GM13977 (cell line): ENCODE measurements at places on chromosomes 1 and 21.

DNA sequence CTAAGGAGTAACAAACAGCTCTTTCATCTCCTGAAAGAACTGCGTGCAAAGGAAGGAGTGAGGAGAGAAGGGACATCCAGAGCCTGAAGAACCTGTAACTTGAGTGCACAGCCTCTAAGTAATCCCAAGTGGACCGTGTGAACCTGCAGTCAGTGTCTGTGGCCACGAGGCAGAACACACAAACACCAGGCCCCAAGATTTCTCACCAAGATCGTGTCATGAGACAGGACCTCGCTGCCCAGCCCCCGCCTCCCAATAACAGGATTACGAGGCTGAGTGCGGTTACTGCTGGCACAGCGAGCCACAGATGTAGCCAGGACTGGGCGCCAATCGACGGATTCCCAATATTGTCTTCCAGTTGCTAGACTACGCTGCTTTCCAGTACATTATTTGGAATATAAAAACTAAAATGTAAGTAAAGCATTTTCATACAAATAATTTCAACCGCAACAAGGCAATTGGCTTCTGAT, 101.3 kb upstream of the SLC25A33 start:
- DNase-seq = no peak

DNA sequence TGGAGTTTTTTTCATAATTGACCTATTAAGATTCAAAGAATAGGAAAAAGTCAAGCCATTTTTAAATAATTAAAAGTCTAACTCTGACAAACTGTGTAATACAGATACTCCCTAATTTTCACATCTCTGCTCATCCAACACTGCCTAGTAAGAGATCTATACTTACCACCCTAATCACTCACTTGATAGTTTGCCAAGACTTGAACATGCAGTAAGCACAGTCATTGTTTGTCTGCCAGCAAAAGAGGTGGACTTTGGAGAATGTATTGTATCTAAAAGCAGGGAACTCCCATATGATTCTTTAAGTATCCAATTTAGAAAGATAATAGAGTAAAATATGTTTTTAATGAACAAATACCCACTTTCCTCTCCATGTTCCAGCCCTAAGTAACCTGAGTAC, 15.5 kb downstream of the TMEM59 start:
- no peak for DNase-seq

- no peak for DNase-seq
These were observed 27.8 kb downstream of the DMAP1 start for GRCh38 chr1:44240802-44241671.

GRCh38 chr21:41289431-41289830, 27.2 kb upstream of the FAM3B start:
- no peak for DNase-seq

- DNase-seq = no peak
These were observed 46.0 kb downstream of the OPTC start for GRCh38 chr1:203539831-203540546.

DNA sequence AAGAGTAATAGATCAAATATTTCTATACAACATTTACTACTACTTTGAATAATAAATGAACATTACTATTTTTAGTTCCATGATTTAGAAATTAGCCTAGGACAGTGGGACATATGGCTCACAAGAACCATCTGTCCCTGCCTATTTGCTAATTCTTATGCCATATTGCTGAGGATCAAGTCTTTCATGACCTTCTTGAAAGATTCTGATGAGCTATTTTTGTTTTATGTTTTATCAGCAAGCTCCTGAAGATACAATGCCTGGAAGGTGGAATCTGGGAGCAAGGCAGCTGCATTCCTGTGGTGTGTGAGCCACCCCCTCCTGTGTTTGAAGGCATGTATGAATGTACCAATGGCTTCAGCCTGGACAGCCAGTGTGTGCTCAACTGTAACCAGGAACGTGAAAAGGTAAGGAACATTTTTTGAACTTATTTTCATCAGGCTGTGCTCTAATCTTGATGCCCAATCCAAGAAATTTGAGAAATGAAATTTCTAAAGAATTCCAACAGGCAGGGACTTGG, 326.7 kb downstream of the PAPPA2 start:
- DNase-seq = no peak

DNA sequence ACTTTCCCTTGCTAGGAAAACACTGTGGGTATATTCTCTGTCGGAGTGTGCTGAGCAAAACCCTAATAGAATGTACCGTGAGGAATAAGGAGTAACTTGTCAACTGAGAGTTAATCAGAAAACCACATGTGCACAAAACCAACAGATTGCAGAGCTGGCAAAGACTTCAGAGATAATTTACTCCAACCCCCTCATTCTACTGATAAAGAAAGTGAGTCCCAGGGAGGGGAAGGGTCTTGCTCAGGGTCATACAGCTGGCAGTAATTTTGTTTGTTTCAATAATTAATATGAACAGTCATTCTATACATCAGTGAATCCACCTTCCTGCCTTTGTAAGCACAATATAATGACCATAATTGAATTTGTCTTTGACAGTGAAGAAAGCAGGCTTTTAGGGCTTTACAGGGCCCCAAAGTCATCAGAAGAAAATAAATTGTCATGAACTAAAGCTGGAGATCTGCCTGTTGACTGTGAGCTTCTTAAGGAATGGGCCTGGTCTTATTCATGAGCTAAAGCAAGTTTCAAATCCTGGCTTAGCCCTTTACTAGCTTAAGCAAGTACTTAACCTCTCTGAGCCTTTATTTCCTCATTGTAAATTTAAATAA, 67.2 kb upstream of the HOOK1 start:
- DNase-seq = no peak

GRCh38 chr1:78283691-78284090, 207.1 kb upstream of the PTGFR start:
- DNase-seq = no peak

DNA sequence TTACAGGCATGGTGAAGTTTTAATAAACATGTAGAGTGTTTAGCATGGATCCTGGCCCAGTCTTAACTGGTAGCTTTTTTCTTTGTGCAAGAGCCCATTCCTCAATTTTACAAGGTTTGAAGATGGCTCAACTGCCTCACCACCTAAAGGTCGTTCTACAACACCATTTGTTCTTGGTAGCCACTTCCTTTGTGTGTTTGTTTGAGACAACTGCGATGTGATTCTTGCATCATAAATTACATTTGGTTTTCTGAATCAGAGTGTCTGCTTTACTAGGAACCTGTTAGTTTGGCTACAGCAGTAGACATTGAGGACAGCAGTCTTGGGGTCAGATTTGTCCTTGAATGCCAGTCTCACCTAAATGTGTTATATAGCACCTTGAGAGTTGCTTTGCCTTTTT, 3.3 kb downstream of the PLEKHM2 start:
- DNase-seq = no peak

GRCh38 chr1:42168391-42168670, 3.8 kb upstream of the GUCA2A start:
- no peak for DNase-seq

DNA sequence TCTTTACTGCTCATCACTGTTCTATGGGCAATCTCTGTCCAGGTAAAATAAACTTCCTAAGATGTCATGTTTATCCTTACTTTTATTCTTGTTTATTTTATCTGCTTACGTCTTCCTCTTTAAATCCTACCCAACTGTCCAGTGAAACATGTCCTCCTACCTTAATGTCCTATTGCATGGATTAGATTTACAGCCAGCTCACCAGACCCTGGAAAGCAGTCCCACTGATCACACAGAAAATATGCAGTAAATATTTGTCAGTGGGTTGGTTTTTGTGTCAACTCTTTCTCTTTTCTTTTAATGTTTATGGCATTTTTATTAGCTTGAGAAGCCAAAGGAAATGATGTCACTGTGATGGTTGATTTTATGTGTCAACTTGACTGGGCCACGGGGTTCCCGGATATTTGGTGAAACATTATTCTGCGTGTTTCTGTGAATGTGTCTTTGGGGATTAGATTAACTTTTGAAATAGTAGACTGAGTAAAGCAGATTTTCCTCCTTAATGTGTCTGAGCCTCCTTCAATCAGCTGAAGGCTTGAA, 258.3 kb downstream of the SRGAP2C start:
- no peak for DNase-seq

DNA sequence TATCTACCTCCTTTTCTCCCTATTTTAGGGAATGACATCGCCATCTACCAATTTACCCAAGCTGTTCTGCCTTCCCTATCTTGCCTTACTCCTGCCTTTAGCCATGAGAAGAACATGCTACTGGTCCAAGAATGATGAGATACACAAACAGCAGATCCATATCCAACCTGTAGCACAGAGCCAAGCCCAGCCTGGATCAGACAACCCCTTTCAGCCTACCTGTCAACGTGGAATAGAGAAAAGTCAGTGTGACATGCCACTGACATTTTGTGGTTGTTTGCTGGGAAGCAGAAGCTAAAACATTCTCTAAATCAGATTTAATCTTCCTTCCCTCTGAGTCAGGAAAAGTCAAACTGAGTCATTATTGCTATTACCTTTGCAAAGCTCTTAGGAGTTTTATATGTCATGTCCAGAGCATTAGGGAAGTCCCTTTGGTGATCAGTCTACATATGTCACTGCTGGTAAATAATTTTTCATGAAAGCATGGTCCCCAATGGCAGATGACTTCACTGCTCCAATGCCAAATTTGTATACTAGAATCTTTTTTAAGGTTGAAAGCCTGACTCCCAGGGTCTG, 143.1 kb downstream of the TPR start:
- no peak for DNase-seq

- no peak for DNase-seq
These were observed 17.4 kb downstream of the DMRTB1 start for GRCh38 chr1:53476579-53476978.

GRCh38 chr21:36388835-36389234, 3.6 kb downstream of the CHAF1B start:
- peak; percentile 43 for DNase-seq

GRCh38 chr1:229217716-229218115, 53.2 kb upstream of the RAB4A start:
- no peak for DNase-seq

- no peak for DNase-seq
These were observed 268.8 kb downstream of the ST6GALNAC3 start for GRCh38 chr1:76343356-76343755.

DNA sequence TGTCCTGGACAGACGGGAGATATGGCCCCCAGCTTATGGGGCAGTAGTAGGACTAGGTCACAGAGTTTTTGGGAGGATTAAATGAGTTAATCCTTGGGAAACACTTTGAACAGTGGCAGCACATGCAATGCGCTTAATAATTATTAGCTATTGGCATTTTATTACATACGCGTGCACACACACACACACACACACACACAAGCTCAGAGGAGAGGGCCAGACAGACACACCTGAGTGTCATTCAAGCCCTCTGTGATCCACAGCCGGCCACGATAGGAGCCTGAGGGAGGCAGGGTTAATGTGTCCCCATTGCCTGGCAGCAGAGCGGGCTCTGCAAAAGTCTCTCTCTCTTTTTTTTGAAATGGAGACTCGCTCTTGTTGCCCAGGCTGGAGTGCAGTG, 37.9 kb downstream of the EPHA2 start:
- DNase-seq = no peak

DNA sequence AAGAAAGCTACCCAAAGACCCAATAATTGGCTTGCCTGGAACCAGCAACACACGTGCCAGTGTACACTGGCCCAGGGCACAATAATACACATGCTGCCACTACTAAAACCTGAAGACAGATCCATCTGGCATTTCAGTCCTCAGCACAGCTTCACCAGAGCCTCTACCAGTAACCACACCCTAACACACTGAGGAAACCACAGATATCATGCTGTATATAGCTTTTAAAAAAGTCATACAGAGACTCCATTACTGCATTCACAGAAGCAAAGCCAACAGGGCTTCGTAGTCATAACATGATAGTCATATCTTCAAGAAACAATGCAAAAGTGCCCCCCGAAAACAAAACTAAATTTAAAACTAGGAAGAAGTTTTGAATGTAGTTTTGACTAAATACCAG, 40.6 kb upstream of the NEGR1 start:
- DNase-seq = no peak

GRCh38 chr1:244817415-244817894, 18.0 kb upstream of the COX20 start:
- no peak for DNase-seq

GRCh38 chr1:13699510-13699909, 478 bp upstream of the PRDM2 start:
- no peak for DNase-seq

GRCh38 chr1:203558064-203558760, 64.3 kb downstream of the OPTC start:
- DNase-seq = no peak

DNA sequence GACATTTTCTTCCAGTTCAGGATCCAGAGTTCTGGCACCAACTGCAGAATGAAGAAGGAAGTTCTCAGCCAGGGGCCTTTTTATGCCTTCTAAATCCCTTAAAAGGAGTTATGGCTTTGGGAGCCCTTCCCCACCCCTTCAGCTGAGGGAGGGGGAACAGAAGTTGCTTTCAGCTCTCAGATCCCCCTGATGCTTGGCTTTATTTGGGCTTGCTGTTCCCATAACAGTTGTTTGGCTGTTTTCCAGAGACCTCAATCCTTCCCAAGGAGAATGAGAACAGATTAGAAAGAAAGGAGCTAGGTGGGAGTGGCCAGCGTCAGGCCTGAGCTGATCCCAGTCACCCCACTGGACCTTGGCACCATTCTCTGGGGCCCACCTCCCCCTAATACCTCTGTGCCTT, at the start of gene RPE65:
RPE65 (minus strand) TSS at position 54 of the 400 bp plus-strand sequence; CDS start at position 5, 49 bp downstream.
- no peak for DNase-seq

DNA sequence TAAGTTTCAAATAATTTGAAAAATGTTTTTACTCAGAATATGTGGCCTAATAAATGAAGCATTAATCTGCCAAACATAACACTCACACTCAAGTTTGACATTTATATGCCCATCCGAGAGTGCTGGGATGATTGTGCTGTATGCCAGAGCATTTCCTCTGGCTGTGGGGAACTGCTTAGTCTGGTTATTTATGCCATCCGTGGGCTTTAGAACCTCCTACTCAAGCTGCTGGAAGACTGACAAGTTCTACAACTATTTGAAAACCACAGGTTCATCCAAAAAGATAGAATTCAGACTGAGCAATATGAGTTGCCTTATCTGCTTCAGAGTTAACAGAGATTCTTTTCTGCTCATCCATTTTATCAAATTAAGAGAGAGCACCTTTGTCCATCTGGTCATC, 25.9 kb downstream of the PCNX2 start:
- no peak for DNase-seq

- DNase-seq = no peak
These were observed 36.9 kb upstream of the QSOX1 start for GRCh38 chr1:180117764-180118116.

- no peak for DNase-seq
These were observed 65.2 kb upstream of the TINAGL1 start for GRCh38 chr1:31510853-31511789.

DNA sequence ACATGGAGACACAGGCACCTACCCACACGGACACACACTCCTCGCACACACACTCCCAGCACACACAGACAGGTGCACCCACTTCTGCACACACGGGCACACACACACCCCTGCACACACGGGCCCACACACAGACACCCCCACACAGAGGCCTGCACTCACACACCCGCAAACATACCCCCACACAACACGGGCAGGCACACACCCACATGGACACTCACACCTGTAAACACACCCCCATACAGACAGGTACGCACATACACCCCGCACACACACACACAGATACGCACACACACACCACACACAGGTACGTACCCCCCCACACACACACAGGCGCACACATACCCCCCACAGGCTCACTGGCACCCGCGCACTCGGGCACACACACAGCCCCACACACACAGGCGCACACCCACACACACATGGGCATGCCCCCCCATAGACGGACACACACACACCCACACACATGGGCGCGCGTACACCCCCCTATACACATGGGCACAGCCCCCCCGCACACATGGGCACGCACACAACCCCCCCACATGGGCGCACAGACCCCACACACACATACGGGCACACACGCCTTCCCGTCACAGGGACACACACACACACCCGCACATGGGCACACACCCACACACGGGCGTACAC, 6.1 kb downstream of the ATAD3A start:
- no peak for DNase-seq
